ENCODE measurements at places on chromosomes 2 and 18.

DNA sequence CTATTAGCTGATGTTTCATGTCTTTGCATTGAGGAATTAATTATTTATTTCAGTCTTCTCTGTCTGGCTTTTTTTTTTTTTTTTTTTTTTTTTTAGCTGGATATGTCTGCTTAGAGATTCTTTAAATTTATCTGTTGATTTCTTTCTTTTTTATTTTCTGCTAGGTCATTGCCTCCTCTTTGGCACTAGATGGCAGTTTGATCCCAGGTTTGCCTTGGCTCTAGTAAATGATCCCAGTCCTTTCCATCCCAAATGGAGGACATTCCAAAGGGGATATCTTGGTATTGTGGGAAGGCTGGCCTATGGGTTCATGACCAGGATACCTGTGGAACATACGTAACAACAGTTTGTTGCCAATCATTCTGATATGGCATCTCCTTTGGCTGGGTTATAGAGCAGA, 339.5 kb upstream of the GCFC2 start:
- DNase-seq: no peak

GRCh38 chr2:78546843-78547242, 478.7 kb upstream of the REG3G start:
- no peak for DNase-seq

DNA sequence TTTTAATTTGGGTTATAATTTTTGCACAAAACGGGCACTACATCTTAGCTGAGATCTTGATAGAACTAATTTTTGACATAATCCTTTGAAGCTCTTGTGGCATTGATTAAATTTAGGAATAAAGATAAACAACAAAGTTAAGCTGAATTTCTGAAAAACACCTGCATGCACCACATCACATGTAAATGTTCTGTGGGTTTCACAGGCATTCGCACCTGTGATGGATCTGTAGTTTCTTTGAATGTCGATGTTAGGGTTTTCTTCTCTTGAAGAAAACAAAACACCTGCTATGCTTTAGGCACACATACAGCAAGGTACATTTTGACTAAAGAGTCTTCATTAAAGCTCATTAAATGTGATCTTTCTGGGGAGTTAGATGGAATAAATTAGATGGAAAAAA, 60.3 kb downstream of the RPIA start:
- DNase-seq: no peak

DNA sequence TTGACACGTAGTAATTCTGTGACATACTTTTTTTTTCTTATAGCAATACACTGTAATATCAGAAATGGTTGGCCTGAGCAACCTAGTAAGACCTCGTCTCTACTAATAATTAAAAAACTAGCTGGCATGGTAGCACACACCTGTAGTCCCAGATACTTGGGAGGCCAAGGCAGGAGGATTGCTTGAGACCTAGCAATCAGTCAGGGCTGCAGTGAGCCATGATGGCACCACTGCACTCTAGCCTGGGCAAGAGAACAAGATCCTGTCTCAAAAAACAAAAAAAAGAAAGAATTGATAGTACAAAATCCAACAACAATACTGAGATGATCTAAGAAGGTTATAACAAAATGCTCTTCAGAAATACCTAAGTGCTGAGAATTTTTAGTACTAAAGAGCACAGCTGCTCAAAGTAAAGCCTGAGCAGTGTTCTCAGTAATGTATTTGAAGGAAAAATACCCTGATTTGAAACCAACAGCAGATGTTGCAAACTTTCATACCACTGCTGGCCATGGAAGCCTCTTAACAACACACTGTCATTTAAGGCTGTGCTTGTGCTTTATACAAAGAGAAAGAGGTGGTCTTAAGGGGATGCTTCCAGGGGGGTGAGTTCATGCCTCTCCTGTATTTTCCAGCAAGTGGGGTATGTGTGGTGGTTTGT, 132.6 kb upstream of the CDCA7 start:
- DNase-seq: no peak

DNA sequence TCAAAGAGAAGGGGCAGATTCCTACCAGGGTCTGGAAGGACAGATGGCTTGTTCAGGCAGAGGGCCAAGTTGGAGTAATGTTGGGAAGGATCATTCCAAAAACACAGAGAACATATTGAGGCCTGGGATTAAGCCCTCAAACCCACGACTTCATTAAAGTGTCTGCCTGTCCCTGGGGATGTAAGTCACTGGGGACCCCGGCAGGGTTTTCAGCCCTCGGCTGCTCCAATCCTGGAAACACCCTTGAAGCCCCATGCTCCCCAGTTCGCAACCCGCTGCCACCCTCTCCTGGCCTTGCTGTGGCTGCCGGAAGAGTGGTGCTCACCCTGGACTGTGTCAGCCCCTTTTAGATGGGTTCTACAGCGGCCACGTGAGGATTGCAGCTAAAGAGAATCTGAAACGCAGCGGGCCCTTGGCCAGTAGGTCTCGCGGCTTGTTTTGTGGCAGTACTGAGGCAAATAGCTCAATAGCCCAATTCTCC, 79.9 kb downstream of the EPAS1 start:
- DNase-seq: no peak

GRCh38 chr2:72895759-72896281, 8.6 kb downstream of the SPR start:
- DNase-seq: peak; percentile 7

DNA sequence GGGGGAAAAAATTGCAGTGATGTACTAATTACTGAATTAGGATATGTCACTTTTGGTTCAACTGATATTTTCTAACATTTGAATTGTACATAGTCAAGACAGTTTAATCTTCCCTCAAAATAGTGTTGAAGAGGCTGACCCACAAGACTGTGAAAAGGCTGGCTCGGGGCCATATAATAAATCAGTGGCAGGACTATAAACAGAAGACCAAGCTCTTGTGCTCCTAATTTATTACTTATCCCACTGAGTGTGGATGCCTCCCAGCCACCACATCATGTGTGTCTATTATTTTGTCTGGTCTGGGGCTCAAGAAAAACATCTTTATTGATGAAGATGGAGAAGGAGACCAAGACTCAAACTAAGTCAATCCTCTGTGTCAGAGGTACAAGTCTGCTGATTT, 64.4 kb downstream of the PLEKHM3 start:
- DNase-seq: no peak

- no peak for DNase-seq
Measured at GRCh38 chr2:191341436-191341835, 96.2 kb downstream of the MYO1B start.

GRCh38 chr18:70425236-70425635, 136.4 kb downstream of the SOCS6 start:
- no peak for DNase-seq

DNA sequence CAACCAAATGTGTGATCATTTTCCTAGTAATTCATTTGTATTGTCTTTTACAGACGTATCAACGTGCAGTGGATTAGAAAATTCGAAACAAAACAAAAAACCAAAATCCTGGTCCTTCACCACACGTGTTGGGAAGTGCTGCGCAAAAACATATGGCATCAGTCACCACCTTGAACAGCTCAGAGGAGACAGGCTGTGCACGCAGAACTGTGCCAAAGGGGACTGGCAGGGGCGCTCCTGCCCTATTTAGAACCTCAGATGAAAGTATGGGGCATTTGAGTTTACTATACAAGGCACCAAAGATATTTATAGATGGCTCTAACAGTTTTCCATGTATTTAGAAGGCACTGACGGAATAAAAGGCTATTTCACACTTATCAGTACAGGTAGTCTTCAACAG, 42.3 kb downstream of the NOL10 start:
- no peak for DNase-seq

DNA sequence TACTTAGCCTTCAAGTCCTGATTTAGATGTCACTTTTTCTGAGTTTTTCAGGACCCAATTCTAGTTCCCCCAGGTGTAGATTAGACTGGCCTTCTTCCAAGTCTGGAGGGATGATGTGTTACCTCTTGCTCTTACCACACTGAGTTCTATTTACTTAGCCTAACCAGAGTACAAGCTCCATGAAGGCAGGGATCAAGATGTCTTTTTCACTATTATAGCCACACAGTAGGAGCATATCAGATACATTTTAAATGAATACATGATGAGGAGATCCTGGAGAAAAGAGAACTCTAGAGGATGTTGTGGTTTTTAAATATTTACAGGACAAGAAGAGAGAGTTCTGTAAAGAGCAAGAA, 30.3 kb downstream of the TMEM87B start:
- DNase-seq: no peak

GRCh38 chr2:39338502-39338901, 94.7 kb upstream of the CDKL4 start:
- DNase-seq: no peak

- DNase-seq: no peak
Measured at GRCh38 chr18:832085-832681, 20.1 kb upstream of the YES1 start.

- DNase-seq: no peak
Measured at GRCh38 chr18:7977897-7978296, 410.8 kb downstream of the PTPRM start.

DNA sequence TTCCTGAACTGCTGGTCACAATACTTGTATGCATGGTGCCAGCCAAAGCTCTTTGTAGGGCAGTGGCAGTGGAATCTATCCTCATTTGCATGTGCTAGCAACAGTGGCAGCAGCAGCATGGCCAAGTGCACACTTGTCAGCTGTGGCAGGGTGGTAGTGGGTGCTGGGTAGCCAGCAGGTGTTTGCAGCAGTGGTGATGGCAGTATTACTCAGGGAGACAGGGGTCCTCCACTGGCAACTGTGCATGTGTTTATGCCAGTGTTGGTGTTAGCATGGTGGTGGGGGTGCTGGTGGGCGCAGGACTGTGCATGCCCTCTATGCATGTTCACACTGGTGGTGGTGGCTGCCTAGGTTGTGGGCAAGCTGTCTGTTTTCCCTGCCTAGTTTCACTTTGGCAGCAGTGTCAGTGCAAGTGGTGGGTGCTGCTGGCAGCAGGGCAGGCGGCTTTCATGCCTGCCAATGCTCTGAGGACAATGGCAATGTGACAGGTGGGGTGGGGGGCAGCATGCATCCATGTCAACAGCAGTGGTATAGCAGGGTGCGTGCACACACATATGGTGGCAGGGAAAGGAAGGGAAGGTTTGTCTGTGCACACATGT, 41.2 kb downstream of the GALNT13 start:
- no peak for DNase-seq

GRCh38 chr2:170883683-170884082, 45.4 kb upstream of the GORASP2 start:
- no peak for DNase-seq

DNA sequence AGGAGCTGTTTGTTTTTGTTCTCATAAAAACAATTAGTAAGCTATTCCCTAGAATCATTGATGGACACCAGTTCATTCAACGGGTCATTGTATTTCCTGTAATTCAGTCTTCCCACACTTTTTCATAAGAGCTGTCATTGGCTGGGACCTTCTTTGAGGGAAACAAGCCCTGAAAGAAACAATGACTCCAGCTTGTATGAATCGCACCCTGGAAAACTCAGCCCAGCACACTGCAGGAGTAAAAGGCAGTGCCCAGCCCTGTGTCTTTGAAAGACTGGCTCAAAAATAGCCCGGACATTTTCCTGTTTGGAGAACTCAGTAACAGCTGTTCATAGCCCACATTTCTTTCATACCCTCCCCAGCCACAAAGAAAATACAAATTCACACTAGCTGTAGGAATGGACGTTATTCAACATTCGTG, 81.5 kb downstream of the NCKAP5 start:
- DNase-seq: no peak

DNA sequence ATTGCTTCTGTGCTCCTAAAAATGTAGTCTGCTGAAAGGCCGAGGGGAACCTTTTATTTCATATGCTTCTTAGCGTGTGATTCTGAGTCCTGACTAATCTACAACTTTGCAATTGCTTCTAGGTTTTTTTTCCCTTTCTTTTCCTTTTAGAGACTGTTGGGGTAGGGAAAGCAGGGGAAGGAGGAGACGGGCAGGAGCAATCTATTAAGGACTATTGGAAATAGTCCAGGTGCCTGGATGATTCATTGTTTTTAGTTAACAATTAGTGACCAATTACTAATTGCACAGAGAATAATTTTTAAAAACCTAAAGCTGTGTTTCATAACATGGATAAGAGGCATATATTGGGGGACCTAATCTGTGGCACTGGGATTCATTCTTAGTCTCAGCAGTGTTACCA, 49.4 kb upstream of the STON1 start:
- DNase-seq: no peak

- DNase-seq: no peak
Measured at GRCh38 chr2:27854229-27854862, 35.8 kb downstream of the RBKS start.

DNA sequence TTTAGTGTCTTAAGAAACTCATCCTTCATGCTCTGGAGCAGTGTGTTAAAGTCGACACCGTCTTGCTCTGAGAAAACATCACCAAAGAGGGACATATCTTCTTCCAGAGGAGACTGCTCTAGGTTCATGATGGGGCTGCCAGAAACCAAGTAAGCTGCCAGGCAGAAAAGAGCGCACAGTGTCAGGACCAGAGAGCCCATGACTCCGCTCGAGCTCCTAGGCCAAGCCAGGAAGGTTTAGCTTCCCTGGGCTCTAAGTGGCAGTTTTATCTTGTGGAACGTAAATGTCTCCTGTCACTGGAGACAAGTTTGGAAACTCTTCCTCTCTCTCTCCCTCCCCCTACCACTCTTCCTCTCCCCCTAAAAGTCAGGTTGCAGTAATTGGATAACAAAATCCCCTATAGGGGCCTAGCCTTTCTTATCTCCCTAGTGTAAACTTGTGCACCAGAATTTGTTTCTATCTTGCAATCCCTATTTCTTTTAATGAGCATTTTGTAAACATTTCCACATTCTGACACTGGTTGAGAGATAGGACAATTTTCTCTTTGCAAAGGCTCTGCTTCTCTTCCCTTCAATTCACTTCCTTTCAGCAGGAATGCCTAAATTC, at the start of gene BMP10:
Gene BMP10, minus strand, starts transcription at position 239 of the 606 bp plus-strand sequence. Its CDS starts 39 bp downstream, at position 200.
- no peak for DNase-seq

DNA sequence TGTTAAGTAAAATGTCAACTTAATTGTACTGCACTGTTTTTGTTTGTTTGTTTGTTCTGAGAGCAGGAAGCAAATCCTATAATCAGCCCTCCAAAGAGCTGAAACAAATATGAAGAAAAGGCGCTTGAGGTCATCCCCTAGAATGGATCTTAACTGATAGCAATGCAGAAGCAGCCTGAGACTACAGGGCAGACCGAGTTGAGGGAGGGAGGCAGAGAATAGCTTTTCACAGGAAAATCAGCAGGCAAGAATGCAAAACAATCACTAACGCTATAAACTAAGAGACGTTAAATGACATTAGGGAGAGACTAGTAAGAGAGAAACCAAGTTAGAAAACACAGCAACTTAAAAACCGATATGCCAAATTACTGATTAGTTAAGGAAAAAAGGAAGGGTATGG, 37.2 kb downstream of the GALNT1 start:
- no peak for DNase-seq

DNA sequence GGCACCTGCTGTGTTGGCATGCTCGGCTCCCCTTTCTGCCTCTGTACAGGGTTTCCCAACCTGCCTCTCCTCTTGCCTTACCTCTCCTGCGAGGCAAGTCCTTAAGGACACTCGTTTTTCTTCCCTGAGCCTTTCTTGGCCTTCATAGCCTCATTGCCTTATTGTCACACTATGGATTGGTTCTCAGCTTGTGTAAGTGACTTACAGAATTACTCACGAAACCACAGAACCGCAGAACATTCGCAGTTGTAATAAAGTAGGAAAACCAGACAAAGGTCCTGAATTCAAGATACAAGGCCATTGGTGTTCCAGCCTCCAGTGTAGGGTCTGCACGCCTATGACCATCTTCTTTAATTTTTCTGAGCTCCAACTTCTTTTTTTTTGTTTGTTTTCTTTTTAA, 317.6 kb upstream of the SMIM21 start:
- no peak for DNase-seq
